Body of pancreas (tissue), 4 donors: ENCODE measurements at places on chromosomes 5 and 9.
A peak's percentile ranks its signal among the peaks of the same experiment; 100 is the strongest.

- H3K36me3 ChIP-seq, result no peaks in the 10 kb centered on the region
- no peaks in the 10 kb centered on the region for H3K27me3 ChIP-seq
- H3K4me1 ChIP-seq, result no peaks in the 10 kb centered on the region
These were observed 36.1 kb downstream of the COL5A1 start for GRCh38 chr9:134677743-134678142.

- no peak for DNase-seq
- peak overlapping the region; percentile 95 for H3K4me3 ChIP-seq
- peaks cover 27% of the 10 kb centered on the region for H3K4me1 ChIP-seq
- peak overlapping the region; percentile 97 for H3K27ac ChIP-seq
- H3K36me3 ChIP-seq, result no peaks in the 10 kb centered on the region
These were observed 2.1 kb downstream of the ECPAS start for GRCh38 chr9:111481885-111482636.

DNA sequence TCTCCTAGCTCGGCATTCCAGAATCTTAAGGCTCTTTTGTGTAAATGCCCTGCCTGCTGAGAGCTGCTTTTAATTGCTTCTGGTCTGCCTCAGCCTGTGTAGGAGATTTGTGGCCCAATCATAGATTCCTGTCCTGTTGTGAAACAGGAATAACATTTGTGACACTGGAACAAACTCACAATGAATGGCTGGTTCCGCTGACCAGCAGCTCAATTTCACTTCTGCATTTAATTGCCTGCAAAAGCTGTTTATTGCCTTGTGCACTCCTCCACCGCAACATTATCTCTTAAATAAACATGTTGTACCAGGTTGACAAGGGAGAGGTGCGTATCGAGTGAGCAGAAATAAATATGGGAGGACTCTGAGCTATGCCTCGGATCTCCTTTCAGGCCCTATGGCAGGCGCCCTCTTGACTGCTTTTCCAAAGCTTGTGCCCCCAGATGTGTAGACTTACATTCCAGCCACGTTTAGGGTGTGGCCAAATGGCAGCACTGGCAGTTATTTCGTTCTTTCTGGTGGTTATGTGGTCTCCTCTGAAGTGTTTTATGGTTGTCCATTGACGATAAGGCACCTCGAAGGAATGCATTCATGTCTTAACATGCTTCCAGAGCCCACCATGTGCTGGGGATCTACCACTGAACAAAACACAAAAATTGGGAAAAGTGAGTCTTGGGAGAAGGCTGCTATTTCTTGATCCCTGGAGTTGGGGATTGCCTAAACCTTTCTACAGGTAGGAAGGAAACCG, 58.1 kb downstream of the DMRT1 start:
- no peaks in the 10 kb centered on the region for H3K4me1 ChIP-seq
- no peak overlapping the region for H3K4me3 ChIP-seq
- H3K27me3 ChIP-seq, result no peaks in the 10 kb centered on the region
- no peak for DNase-seq

DNA sequence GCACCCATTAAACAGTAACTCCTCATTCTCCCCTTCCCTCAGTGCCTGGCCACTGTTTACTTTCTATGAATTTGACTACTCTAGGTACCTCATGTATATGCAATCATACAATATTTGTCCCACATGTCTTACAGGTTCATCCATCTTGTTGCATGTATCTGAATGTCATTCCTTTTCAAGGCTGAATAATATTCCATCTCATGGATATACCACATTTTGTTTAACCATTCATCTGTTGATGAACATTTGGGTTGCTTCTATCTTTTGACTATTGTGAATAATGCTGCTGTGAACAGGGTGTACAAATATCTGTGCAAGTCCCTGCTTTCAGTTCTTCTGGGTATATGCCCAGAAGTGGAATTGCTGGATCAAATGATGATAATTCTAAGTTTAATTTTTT, 40.9 kb downstream of the INIP start:
- no peak overlapping the region for H3K27ac ChIP-seq
- DNase-seq, result no peak
- no peaks in the 10 kb centered on the region for H3K36me3 ChIP-seq
- no peaks in the 10 kb centered on the region for H3K4me1 ChIP-seq
- H3K27me3 ChIP-seq, result no peaks in the 10 kb centered on the region

GRCh38 chr5:756865-757345, 27.6 kb downstream of the ZDHHC11B start:
- no peak overlapping the region for H3K4me3 ChIP-seq
- no peak overlapping the region for H3K27ac ChIP-seq
- H3K36me3 ChIP-seq, result no peaks in the 10 kb centered on the region
- H3K27me3 ChIP-seq, result no peaks in the 10 kb centered on the region

GRCh38 chr9:76231001-76231400, 163.2 kb downstream of the RFK start:
- no peak overlapping the region for H3K27ac ChIP-seq
- no peak overlapping the region for H3K4me3 ChIP-seq
- H3K27me3 ChIP-seq, result no peaks in the 10 kb centered on the region
- H3K36me3 ChIP-seq, result no peaks in the 10 kb centered on the region

- H3K4me1 ChIP-seq, result no peaks in the 10 kb centered on the region
- peaks cover 3% of the 10 kb centered on the region for H3K27me3 ChIP-seq
These were observed 59.1 kb downstream of the BOD1 start for GRCh38 chr5:173557123-173557903.

GRCh38 chr5:96896276-96896675, 20.0 kb downstream of the ERAP2 start:
- no peaks in the 10 kb centered on the region for H3K4me1 ChIP-seq
- H3K27me3 ChIP-seq, result no peaks in the 10 kb centered on the region
